ENCODE measurements at places on chromosomes 16 and 17. TPM values are rescaled to one million over a fixed set of nuclear protein-coding genes. Genes with fewer than 3 reads are reported as not detected.

DNA sequence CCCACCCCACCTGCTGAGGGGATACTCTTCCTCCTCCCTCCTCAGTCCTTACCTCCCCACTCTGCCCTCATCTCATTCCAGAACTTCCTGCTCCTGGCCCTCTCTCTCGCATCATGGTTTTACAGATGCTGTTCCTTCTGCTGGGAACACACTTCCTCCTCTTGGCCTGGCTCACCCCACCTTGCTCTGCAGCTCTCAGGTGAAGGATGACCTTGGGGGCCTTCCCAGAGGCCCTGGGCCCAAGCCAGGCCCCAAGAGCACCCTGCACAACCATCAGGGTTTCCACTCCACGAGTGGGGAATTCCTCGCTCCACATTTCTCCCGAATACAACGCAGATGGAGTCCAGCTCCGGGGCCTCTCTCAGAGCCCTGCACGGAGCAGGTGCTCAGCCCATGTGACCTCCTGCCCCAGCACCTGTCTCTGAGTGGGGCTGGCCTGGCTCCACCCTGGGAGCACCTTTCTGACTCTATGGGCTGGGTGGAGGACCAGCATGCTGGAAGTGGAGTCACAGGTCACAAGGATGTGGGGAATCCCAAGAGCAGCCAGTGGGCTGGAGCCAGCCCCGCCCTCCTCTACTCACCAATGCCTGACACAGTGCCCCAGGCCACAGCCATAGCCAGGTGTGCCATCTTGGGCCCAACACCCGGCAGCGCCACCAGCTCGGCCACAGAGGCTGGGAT is 4.5 kb downstream of the NTHL1 start:
- no peak for DNase-seq

GRCh38 chr17:66849851-66850580 is 15.1 kb downstream of the CACNG5 start:
- DNase-seq, result no peak

DNA sequence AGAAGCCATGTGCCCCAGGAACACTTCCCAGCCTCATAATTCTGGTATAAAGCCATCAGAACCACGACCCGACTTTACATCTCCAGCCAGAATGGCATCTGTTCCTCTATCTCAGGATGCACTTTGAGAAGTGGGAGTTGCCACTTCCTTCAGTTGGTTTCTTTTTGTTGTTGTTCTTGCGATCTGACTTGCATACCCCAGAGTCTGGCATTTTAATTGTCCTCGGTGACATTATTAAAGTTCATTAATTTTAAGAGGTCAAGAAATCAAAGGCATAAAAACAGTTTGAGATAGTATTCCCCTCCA is 13.5 kb downstream of the MARCHF10 start:
- no peak for DNase-seq

The TMIGD1 gene
- not detected for total RNA-seq

- no peak for DNase-seq
These were observed 201.6 kb downstream of the TMEM114 start for GRCh38 chr16:8388684-8389083.

The KRT31 gene
- not detected for total RNA-seq

The MIS12 gene
- 21.6 TPM for total RNA-seq

DNA sequence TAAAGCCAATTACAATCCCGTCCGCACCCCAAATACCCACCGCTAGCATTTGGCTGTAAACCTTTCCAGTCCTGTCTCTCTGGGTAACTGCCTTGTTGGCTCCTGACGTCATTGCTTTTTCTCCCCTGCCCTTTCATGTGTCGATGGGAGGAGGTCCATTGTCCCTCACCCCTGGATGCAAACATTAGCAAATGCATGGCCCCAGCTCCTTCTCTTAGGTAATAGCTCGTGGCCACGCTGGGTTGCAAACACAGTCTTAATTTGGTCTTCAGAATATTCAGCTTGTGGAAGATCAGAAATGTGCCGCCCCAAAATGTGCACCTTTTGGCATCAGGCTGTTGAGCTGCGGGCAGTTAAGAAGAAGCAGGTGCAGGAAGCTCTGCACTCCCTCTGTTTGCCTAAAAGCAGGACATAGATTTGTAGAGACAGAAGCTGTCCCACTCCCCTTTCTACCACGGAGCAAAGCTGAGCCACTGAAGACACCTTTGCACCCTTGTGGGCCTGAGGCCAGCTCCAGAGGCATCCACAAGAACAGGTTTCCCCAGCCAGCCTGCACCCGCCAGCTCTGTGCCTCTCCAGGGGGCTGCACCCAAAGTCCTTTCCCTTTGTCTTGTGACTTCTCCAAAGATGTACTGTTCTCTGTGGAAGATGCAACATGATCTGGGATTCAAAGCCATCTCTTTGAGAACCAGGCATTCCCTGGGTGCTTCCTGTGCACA is 127.3 kb downstream of the MGAT5B start:
- DNase-seq, result no peak

DNA sequence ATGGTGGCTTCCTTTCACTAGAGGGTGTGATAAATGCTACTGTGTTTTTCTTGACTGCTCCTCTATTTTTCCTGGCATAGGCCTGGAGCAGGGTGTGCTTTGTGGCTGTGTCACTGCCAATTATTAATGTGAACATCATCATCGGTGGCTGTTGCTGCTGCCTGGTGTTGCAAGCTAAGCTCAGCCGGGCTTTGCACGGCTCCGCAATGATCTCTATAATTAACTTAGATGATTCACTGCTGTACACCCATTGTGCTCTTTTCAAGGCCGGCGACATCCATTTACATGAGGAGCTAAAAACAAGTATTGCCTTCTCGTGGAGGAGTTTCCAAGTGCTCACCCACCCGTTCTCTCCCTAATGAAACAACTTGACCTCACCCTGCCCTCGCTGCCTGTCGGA is 160.1 kb upstream of the IRX3 start:
- DNase-seq, result peak; percentile 92

GRCh38 chr16:1003391-1004347 is 22.1 kb downstream of the SOX8 start:
- DNase-seq, result peak; percentile 52

The NT5M gene
- total RNA-seq, result 2.4 TPM

The GNGT2 gene
- 0.60 TPM for total RNA-seq

The MAPT gene
- total RNA-seq, result 0.10 TPM

DNA sequence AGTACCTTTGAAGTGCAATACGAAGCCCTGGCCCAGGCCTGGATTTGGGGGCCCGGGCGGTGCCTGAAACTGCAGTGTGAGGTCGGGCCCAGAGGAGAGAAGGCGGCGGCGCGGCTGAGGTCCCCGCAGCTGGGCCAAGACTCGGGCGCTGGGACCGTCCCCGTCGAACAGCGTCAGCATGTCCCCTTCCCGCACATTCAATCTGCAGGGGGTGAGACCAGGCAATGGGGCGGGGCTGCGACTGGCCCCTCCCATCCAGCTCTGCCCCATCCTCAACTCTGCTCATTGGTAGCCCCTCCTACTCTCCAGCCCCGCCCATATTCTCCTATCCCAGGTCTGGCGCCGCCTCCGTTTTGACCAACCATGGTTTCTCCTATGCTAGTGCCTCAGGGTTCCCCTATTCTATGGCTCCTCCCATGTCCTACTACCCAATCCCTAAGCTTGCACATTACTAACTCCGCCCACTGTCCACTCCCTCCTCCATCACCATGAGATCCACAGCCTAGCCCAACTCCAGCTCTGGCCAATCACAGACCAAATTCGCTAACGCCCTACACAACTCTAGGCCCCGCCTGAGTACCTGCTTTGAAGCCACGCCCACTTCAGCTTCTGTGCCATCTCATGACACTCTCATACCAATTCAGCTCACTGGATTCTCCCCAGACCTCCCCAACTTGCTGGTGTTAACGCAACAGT is 14.4 kb upstream of the CDIPT start:
- DNase-seq, result peak; percentile 61

DNA sequence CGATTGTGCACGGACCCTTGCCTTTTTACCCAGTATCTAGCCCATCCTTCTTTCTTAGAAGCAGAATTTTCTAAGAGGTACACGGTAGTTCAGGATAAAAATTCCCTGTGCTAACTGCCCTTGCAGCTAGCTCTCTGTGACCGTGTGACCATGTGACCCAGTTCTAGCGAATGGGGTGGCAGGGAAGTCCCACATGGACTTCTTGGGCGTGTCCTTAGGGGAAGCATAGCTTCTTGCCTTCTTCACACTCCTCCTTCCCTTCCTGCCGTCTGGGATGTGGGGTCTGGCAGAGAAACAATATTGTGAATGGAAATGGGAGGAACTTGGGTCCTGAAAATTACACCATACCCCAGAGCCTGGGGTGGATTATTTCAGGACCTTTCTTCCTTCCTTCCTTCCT is 670.7 kb downstream of the MAF start:
- no peak for DNase-seq

GRCh38 chr16:12518241-12519175 is 285.2 kb downstream of the CPPED1 start:
- DNase-seq, result no peak

DNA sequence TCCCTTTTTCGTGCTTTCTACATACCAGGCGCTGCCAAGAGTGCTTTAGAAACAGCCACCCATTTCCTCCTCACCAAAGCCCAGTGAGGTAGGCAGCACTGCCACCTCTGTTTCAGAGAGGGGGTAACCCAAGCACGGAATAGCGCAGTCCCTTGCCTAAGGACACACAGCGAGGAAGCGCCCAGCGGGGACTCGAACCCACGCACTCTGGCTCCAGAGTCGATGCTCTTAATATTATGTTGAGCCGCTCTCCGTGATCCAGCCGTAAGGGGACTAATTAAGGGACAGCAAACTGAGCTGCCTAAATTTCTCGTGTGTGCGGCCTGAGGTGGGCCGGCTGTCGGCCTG is 497 bp downstream of the CES1 start:
- DNase-seq, result no peak

Data from RPMI7951 (cell line).